Keratinocyte (primary cell): ENCODE measurements at places on chromosomes 5 and 9. TPM values are rescaled to one million over a fixed set of nuclear protein-coding genes. Genes with fewer than 3 reads are reported as not detected.

GRCh38 chr9:87471746-87472145, 25.9 kb upstream of the DAPK1 start:
- no peak for DNase-seq

GRCh38 chr5:54644226-54644625, 126.7 kb downstream of the SNX18 start:
- DNase-seq = peak; percentile 97

Gene CCNO
- 0.42 to 0.94 TPM (median 0.48 TPM) in 3 replicates for polyA plus RNA-seq

DNA sequence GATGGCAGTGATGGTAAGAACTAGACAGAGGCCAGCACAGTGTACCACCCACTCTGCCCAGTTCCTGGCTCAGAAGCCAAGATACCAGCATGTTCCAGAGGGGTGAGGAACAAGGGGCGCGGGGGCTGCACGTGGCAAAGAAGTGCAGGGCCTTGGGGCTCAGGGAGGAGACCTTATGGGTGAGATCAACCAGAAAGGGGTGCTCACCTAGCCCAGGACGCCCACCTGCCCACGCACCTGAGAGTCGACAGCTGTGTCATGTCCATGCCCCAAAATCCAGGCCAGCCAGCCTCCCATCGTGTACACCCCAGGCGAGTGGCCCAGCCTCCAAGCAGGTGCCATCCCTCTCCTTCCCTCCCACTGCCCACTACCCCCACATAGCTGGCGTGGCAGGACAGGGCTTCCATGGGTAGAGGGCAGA, 34.9 kb downstream of the BICD2 start:
- no peak for DNase-seq

- peak; percentile 73 for DNase-seq
Measured at GRCh38 chr5:6765612-6766525, 52.6 kb downstream of the TENT4A start.

DNA sequence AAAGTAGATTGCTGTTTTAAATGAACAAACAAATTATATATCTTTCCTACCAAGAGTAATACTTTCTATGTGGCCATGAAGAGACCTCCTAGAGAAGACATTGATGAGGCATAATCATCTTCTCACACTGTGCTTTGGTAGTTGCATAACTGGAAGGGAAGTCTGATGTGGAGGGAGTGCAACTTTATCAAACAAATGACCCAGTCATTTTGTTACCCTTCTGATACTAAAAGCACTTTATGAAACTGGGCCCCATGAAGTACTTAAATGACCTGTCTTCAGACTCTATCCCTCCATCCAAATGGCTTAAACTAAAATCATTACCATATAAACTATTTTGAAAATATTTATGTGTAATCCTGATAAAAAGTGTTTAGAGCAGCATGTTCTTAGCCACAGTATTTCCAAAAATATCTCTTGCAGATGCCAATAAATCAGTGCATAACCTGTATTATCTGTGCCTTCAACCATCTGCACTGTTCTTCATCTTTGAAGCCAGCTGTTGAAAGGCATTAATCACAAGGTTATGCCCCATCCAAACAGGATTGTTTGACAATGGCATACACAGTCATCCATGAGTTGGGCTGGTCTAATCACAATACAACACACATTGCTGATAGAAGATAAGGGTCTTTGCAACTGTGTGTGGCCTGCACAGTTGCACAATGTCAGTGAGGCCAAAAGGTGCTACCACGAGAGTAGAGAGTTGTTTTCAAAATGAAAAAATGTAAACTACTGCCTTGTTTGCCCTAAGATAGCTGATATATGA, 31.9 kb upstream of the MIER3 start:
- no peak for DNase-seq

Gene PIP5K1B
- polyA plus RNA-seq = 0.04 to 0.05 TPM in 2 of 3 replicates, not detected in the other

DNA sequence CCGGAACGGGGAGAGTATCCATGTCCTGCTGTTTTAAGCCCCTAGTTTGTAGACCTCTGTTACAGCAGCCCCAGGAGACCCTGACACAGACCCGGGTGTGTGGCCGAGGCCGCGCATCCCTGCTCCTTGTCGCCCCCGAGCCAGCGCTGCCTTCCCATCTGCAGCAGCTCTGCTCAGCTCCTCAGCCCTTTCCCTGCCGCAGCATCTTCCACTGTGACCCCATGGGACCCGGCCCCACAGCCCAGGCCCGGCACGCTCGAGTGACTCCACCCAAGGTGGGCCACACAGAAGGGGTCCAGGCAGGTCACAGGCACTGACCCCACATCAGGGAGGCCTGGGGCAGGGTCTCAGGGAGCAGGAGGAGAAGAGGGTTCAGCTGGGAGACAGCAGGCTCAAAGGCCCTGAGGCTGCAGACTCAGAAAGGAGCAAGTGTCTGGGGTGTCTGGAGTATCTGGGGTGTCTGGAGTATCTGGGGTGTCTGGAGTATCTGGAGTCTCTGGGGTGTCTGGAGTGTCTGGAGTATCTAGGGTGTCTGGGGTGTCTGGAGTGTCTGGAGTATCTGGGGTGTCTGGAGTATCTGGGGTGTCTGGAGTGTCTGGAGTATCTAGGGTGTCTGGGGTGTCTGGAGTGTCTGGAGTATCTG, 31.2 kb downstream of the LHX3 start:
- DNase-seq = no peak

DNA sequence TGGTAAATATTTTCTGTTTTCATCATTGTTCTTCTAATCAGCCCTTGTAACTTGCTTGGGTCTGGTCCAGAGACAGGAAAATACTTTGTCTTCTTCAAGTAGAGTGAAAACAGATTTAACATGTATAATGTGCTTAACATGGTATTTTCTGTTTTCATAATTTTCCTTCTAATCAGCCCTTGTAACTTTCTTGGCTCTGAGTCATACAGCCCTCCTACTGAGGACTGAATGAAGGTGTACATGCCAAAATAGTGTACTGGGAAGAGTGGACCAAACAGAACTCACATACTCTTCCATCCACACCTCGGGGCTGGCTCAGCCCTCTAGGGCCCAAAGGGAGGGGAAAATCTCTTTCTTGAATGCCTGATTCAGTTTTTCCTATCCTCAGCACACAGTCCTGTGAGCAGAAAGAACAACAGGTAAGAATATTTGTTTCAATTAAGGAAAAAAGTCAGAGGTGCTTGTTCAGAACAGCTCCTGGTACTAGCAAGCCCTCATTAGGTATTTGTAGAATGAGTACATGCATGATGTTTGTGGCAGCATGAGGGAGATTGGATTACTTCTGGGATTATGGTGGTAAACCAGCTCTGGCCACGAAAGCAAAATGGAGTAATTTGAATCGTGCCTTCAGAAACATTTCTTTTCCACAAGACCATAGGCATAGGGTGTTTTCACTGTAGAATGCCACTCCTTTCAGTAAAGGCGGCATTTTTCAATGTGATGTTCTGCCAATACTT, 24.2 kb upstream of the MACIR start:
- DNase-seq = no peak

Gene F2RL2
- 0.03 TPM in 1 of 3 replicates, not detected in the others for polyA plus RNA-seq

Gene ADGRD2
- polyA plus RNA-seq = 0.04 TPM in 1 of 3 replicates, not detected in the others

DNA sequence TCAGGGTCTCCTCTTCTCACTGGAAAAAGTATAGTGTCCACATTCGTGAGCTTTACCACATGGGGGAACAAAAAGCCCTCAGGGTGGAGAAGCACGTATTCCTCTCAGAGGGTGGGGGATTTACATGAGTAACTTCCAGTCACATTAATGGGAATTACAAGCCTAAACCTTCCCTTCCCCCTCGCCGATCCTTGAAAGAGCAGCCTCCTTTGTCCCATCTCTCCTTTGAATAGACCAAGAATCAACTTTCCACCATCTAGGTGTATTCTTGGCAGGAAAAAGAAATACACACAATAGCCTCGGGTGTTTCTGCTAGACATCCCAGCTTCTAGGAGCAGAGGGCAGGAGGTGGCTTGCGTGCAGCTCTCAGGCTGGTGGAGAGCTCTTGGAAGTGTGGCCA, 144.4 kb downstream of the ZNF462 start:
- no peak for DNase-seq
